ENCODE measurements at places on chromosomes 3 and 15. TPM values are rescaled to one million over a fixed set of nuclear protein-coding genes. Genes with fewer than 3 reads are reported as not detected.

IMPG2 gene
- total RNA-seq = 0.54 TPM

AADACL2 gene
- not detected for total RNA-seq

PLIN1 gene
- total RNA-seq = 1.8 TPM

DNA sequence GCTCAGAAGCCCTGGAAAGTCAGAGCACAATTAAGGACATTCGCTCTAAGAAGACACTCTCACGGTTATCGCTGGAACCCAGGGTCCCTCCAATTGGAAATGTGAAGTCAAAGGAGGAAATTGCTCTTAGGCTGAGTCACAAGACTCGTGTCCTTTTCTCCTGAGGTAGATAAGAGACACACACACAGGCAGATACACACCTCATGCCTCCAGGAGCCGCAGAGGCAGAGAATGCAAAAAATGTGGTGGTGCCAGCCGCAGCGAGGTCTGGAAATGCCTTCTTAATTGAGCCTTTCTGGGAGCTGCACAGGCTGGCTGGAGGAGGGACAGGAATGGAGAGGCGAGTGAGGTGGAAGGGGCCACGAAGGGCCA is 189.3 kb downstream of the OPA1 start:
- peaks cover 13% of the 10 kb centered on the region for H3K4me1 ChIP-seq
- no peaks in the 10 kb centered on the region for H3K27me3 ChIP-seq
- DNase-seq = no peak
- H3K36me3 ChIP-seq = no peaks in the 10 kb centered on the region

DNA sequence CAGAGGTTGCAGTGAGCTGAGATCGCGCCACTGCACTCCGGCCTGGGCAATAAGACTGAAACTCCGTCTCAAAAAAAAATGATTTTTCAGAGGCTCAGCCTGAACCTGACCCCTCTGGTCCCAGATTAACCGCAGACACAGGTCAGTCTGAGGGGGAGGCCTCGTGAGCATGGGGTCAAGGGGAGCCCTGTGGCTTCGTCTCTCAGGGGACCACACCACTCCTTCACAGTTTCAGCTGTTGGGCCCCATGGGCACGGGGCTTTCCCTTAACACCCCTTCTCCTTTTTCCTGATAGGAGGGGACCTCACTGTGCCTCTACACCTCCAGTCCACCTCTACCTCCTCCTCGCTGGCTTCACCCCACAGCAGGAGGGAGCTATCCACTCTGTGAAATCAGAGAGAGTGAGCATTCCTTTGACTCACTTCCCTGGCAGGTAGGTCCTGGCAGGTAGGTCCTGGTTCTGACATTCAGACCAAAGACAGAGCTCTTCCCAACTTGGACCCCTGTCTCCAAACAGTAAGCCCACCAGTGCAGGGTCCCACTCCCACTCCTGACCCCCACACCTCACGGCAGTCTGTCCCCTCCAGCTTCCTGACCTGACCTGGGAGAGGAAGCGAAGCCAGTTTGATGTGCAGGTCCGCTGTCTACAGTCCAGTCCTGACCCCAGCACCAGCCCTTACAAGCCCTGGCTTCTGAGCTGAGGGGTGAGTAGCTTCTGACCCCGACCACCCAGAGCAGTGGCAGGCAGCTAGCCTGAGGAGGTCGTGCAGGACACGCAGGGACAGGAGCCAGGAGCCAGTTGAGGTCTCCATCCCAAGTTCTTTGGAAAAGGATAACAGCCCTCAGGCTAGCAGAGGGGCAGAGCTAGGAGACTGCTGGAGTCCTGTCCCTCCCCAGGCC is 9.0 kb downstream of the RRP9 start:
- H3K36me3 ChIP-seq = peaks cover 28% of the 10 kb centered on the region
- H3K4me1 ChIP-seq = no peaks in the 10 kb centered on the region
- H3K4me3 ChIP-seq = no peak overlapping the region
- peak; percentile 51 for DNase-seq
- H3K27me3 ChIP-seq = no peaks in the 10 kb centered on the region

DNA sequence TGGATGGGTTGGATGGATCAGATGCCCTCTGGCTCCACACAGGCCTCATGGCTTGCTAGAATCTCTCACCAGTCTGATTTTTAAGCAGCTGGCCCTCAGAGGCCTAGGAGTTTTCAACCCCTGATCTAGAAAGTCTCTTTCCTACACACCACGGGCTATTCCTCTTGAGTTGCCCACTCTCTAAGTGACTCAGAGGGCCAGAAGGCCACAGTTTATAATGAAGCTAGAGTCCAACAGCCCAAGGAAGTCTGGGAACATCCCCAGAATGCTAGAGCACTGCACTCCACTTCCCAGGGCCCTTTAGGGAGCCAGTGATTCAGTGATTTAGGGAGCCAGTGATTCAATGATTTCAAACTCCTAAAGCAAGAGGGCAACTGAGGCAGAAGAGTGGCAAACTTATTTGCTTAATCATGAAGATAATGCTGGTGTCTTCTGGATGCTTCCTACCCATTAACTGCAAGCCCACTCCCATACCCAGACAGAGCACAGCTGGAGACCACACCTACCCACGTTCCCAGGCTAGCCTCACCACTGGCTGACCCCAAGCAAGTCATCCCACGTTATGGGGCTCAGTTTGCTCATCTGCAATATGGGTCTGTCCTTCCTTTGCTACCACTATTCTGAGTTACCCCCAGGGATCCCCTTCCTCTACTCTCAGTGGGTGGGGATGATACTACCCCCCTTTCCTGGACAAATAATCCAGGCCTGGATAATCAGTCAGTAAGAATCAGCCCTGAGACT is 36.7 kb downstream of the ABTB1 start:
- H3K4me1 ChIP-seq = peaks cover 49% of the 10 kb centered on the region
- H3K4me3 ChIP-seq = no peak overlapping the region
- H3K27ac ChIP-seq = peak overlapping the region; percentile 65

- no peak overlapping the region for H3K27ac ChIP-seq
- H3K4me3 ChIP-seq = no peak overlapping the region
- H3K36me3 ChIP-seq = no peaks in the 10 kb centered on the region
- no peaks in the 10 kb centered on the region for H3K27me3 ChIP-seq
- H3K4me1 ChIP-seq = no peaks in the 10 kb centered on the region
- no peak for DNase-seq
Observed at GRCh38 chr3:180253283-180253682, 216.5 kb upstream of the PEX5L start.

- H3K27ac ChIP-seq = no peak overlapping the region
- no peaks in the 10 kb centered on the region for H3K27me3 ChIP-seq
- no peak overlapping the region for H3K4me3 ChIP-seq
- no peaks in the 10 kb centered on the region for H3K36me3 ChIP-seq
- no peaks in the 10 kb centered on the region for H3K4me1 ChIP-seq
- DNase-seq = no peak
Observed at GRCh38 chr3:62803276-62803675, 71.9 kb downstream of the CADPS start.

GP9 gene
- total RNA-seq = not detected

FYCO1 gene
- 81.7 TPM for total RNA-seq

IQCF5 gene
- not detected for total RNA-seq

RBP2 gene
- total RNA-seq = not detected

DNA sequence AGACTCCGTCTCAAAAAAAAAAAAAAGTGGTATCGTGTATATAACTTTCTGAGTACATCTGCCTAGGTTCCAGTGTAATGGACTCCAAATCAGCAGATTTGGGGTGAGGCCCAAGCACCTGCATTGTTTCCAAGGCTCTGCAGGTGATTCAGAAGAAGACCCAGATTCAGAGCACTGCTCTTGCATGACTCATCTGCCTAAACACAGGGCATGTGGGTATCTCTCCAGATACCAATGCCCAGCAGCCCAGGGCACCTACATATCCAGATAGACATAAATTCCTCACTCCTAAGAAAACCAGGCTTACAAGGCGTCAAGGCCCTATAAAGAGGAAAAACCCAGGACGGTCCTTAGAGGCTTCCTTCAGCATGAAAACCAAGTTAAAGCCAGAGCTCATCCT is 24.3 kb downstream of the NDUFAF1 start:
- DNase-seq = no peak
- H3K27me3 ChIP-seq = no peaks in the 10 kb centered on the region
- H3K4me1 ChIP-seq = no peaks in the 10 kb centered on the region
- no peak overlapping the region for H3K4me3 ChIP-seq
- H3K36me3 ChIP-seq = no peaks in the 10 kb centered on the region

DNA sequence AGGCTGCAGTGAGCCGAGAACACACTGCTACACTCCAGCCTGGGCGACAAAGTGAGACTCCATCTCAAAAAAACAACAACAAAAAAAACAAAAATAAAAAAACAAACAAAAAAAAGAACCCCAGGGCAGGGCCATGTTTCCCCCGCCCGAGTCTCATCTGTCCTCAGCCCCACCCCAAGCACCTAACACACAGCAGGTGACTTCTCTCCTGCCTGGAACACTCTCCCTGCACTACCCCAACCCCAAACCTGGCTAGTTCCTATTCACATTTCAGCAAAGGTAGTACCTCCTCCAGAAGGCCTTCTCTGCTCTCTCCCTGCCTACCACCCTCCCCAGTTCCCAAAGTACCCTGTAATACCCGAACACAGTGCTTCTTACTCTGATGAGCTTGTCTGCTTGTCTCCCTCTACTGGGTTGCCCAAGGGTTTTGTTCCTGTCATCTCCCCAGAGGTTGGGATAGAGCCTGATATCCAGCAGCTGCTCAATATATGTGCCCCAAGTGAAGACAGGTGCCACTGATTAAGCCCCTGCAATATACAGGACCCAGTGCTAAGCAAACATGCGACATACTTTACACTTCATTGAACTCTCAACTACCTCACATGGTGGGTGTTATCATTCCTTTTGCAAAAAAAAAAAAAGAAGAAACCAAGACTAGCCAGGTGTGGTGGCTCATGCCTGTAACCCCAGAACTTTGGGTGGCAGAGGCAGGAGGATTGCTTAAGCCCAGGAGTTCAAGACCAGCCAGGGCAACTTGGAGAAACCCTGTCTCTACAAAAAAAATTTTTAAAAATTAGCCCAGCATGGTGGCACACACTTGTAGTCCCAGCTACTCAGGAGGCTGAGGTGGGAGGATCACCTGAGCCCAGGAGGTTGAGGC is 103.6 kb downstream of the DAPK2 start:
- no peak overlapping the region for H3K4me3 ChIP-seq
- H3K36me3 ChIP-seq = no peaks in the 10 kb centered on the region
- H3K4me1 ChIP-seq = peaks cover 5% of the 10 kb centered on the region
- no peak overlapping the region for H3K27ac ChIP-seq
- DNase-seq = no peak

DNA sequence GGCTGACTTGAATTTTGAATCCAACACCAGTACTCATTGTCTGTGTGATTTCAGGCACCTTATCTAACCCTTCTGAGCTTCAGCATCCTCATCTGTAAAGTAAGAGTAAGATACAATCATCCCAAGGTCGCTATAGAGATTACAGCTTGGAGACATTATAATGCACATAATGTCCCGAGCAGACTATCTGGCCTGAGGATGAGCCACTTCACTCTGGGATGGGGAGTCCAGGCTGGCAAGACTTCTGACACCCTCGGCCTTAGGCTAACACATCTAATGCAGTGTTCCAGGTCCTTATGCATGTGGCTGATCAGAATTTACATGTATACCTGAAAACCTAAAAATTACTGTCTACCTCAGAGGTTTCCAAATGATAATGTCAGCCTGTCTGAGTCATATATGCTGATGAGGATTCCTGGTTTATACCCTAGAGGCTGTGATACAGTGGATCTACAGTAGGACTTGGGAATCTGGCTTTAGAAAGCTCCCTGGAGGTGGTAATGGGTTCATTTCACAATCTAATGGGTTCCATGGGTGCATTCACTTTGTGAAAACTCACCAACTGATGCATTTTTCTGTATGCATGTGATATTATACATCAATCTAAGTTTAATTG is 229.0 kb upstream of the SLCO3A1 start:
- DNase-seq = no peak
- no peaks in the 10 kb centered on the region for H3K27me3 ChIP-seq
- no peaks in the 10 kb centered on the region for H3K36me3 ChIP-seq
- H3K4me1 ChIP-seq = peaks cover 27% of the 10 kb centered on the region
- no peak overlapping the region for H3K4me3 ChIP-seq

GOLGA6D gene
- total RNA-seq = not detected

- no peaks in the 10 kb centered on the region for H3K36me3 ChIP-seq
- no peak for DNase-seq
- peak within 1 kb of the TSS; percentile 83 for H3K4me3 ChIP-seq
- peak within 1 kb of the TSS; percentile 41 for H3K27ac ChIP-seq
- peaks cover 10% of the 10 kb centered on the region for H3K4me1 ChIP-seq
- H3K27me3 ChIP-seq = peaks cover 30% of the 10 kb centered on the region
Observed at GRCh38 chr3:53846134-53846850, at the start of the genes CHDH and IL17RB. Gene CHDH (minus strand): TSS chr3:53846419. CDS start chr3:53824008, 22,411 bp downstream. Gene IL17RB (plus strand): TSS chr3:53846568. CDS start chr3:53846589, 21 bp downstream.

DNA sequence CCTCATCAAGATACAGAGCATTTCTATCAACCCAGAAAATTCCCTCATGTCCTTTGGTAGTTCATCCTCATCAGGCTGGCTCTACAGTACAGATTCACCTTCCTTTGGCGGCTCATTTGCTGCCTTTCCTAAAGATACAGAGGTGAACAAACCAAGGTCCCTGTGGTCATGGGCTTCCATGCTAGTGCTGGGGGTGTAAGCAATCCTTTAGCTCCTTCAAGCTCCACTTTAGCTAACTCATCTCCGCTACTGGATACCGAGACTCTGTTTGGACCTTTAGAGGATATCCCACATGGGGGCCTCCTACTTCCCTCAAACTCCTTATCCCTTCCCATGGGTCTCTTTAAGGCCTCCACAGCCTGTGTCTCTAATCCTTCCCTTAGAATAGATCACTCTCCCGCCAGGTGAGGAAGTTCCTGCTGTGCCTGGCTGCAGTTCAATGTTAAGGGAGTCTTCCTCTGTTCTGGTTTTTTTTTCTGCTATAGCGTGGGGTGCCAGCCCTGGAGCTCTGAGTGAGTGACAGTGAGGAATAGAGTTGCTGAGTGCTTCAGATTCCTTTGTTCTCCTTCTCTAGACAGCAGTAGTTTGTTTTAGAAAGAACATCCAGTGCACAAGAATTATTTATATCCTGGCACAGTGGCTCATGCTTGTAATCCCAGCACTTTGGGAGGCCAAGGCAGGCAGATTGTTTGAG is 30.7 kb downstream of the CLEC3B start:
- no peaks in the 10 kb centered on the region for H3K36me3 ChIP-seq
- no peak for DNase-seq
- peak overlapping the region; percentile 69 for H3K27ac ChIP-seq
- peaks cover 32% of the 10 kb centered on the region for H3K4me1 ChIP-seq
- H3K27me3 ChIP-seq = no peaks in the 10 kb centered on the region

TM6SF1 gene
- total RNA-seq = 7.5 TPM

DNA sequence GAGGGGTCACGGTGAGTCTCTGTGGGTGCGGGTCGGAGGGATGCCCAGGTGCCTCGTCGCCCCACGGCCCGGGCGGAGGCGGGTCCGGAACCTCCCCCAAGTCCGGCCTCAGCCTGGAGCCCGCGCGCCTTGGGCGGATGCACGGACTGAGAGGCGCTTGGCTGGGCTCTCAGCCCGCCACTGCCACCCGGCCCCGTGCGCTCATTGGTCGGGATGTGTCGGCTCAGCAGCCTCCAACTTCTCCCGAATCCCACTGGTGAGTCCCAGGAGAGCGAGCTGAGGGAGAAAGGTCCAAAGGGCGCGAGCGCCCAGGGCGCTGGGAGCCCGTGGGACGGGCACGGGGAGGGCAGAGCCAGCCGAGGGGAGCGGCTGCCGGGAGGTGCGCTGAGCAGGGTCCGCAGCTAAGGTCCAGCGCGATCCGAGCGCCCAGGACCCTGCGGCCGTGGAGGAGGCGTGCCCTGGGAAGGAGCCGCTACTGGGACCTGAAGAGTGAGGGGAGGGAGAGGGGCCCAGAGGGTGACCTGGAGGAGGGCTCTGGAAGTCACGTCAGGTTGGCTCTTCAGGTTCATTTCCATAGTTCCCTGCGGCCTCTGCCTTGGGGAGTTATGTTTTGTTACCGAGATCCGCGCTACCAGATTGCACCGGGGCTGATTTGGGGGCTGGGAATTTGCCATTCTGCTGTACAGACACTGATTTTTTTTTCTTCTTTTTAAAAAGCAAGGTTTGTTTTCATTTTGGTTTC is at the start of gene MME:
MME (plus strand) TSS at position 574 of the 742 bp plus-strand sequence. CDS start 3,849 bp downstream, outside the sequence.
- DNase-seq = no peak
- H3K4me3 ChIP-seq = peak within 1 kb of the TSS; percentile 51
- H3K27me3 ChIP-seq = peaks cover 30% of the 10 kb centered on the region
- H3K27ac ChIP-seq = no peak within 1 kb of the TSS
- H3K36me3 ChIP-seq = no peaks in the 10 kb centered on the region
- H3K4me1 ChIP-seq = peaks cover 21% of the 10 kb centered on the region
